Tongue (tissue), 3 donors: ENCODE measurements at places on chromosomes 16 and 17. TPM values are rescaled to one million over a fixed set of nuclear protein-coding genes. Genes with fewer than 3 reads are reported as not detected.

The TSPAN10 gene
- 1.0 TPM for total RNA-seq

The IL21R gene
- 0.82 TPM for total RNA-seq

The RFNG gene
- total RNA-seq, result 35.7 TPM

The CCL2 gene
- total RNA-seq, result 11.3 TPM

GRCh38 chr17:35432176-35433074, at the start of gene SLFN12:
Gene SLFN12 (minus strand): TSS chr17:35432500. CDS start chr17:35423028, 9,472 bp downstream.
- peak; percentile 97 for DNase-seq

DNA sequence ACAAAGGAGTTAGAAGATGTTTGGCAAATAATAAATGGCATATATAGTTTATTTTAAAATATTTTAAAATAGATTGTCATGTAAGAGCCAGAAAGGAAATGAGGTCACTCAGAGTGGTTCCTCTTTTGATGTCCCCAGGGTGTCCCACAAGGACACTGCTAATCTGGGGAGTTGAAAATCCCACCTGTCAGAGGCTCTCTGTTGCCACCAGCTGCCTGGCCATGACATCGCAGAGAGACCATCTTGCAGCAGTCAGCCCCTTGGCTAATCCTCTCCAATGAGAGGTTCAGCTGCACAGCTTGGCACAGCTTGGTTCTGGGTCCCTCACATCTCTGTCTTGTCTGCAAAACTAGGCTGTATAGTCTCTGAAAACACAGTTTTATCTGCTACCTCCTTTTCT, 11.0 kb upstream of the RBFOX1 start:
- DNase-seq, result peak; percentile 89

DNA sequence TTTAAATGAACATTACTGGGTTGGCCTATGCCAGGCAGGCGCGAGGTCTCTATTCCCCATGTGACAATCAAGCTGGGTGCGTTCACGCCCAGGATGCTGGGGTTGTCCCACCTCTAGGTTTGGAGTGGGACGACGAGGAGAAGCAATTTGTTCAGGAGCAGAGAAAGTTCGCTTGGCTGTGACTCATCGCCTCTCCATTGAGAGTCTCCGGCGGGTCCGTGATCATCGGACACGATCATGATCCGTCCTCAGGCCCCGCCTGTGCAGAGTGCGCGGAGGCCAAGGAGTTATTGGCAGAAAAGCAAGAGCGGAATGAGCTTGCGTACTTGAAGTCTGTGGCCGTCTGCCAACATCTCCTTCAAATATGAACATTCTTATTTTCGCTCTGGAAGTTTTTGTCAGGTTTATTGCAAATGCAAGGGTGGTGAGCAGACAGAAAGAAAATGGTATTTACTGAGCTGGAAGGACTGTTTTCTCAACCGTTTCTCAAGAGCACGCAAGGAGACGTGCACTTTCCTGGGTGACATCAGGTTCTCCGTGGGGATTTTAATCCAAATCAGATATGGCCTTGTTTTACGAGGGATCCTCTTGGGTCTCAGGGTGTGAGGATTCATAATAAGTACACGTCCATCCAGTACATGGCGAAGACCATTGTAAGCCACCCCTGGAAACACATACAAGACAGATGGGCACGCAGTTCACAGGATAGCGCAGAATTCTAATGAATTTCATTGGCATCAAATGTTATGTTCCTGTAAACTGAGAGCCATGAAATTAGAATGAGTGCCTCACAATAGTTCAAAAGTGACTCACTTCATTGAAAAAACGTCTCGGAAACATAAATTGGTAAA, 70.1 kb upstream of the CREBBP start:
- peak; percentile 96 for DNase-seq

- no peak for DNase-seq
Measured at GRCh38 chr17:65677932-65678331, 116.5 kb upstream of the AXIN2 start.

DNA sequence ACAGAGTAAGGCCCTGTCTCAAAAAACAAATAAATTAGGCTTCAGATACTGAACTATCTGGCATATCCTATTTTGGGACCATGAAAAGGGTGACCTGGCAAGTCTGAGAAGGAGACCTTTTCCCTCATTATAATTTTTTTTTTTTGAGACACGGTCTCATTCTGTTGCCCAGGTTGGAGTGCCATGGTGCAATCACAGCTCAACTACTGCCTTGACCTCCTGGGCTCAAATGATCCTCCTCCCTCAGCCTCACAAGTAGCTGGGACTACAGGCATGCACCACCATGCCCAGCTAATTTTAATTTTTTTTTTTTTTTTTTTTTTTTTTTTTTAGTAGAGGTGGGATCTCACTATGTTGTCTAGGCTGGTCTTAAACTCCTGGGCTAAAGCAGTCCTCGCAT, 37.3 kb downstream of the PLCG2 start:
- no peak for DNase-seq

GRCh38 chr16:86478779-86479178, 31.5 kb upstream of the FOXF1 start:
- DNase-seq, result no peak

DNA sequence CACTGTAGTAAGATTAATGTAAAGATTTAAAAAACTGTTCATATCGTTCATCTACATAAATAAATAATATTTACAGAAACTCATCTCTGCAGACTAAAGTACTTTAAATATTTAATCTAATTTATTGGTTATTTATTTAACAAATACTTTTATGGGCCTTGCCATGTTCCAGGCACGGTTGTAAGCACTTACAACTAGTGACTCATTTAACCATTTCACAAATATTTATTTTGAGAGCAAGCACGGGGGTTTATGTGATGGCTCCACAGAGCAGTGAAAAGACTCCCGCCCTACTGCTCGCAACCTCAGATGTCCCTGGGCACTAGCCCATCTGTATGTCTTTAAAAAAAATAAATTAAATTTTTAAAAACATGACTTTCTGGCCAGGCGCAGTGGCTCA, 575.9 kb downstream of the WWOX start:
- no peak for DNase-seq

- no peak for DNase-seq
Measured at GRCh38 chr16:24998201-24998600, 17.0 kb downstream of the ARHGAP17 start.

DNA sequence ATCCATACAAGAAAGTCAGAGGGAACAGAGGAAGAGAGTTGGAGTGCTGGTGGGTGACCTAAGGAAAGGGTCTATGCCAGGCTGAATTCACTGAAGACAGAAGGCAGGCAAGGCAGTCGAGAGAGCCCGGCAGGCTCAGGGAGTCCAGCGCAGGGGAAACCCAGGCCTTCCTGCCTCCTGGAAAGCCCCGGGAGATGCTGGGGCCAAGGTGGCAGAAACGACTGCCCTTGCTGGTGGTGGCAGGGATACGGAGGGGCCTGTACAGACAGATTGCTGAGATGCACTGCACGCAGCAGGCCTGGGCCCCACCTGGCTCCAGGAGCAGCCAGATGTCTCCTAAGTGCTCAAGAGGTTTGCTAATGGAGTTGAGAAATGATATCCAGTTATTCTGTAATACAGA, 59.8 kb downstream of the GTF3C1 start:
- no peak for DNase-seq

- DNase-seq, result peak; percentile 100
Measured at GRCh38 chr16:22190081-22190775, 15.8 kb upstream of the EEF2K start.

GRCh38 chr16:5379954-5380353, 282.4 kb upstream of the EEF2KMT start:
- DNase-seq, result no peak

DNA sequence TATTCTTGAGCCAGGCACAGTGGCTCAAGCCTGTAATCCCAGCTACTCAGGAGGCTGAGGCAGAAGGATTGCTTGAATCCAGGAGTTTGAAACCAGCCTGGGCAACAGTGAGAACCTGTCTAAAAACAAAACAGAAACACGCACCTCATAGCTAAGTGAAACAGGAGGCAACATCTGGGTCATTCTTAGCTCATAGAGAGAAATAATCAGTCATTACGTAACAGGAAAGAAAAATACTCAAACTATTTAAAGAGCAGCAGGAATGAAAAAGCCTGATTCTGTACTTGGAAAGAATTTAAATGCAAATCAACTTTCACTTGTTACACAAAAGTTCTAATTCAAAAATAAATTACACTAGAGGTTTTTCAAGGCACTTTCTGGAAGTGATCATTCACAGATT, 17.2 kb downstream of the CHCT1 start:
- no peak for DNase-seq

GRCh38 chr17:27324771-27325339, 30.9 kb downstream of the WSB1 start:
- no peak for DNase-seq

GRCh38 chr17:3956983-3957382, 7.3 kb downstream of the ATP2A3 start:
- DNase-seq, result no peak

DNA sequence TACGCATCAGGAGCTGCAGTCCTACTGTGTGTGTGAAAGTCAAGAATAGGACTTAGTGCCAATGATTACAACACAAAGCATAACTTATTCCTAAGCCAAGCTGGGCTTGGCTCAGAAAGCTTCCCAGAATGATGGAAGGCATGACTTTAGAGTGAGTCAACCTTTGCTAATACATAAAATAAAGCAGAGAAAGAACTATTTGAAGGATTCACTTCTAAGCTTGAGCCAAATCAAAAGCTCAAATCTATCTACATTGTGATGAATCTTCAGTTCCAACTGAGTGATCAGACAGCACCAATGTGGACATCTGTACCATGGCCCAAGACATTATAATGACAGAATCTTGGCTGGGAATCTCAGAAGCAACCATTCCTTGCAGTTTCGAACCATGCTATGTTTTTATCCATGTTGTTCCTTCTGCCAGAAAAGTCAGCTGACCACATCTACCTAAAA, 41.4 kb downstream of the SMG6 start:
- no peak for DNase-seq
